RWPE1 (cell line): ENCODE measurements at places on chromosomes 13 and 19.

- no peak for DNase-seq
These were observed 5.0 kb upstream of the SAE1 start for GRCh38 chr19:47125669-47125938.

GRCh38 chr19:6392221-6393073 is 517 bp downstream of the GTF2F1 start:
- DNase-seq: no peak

DNA sequence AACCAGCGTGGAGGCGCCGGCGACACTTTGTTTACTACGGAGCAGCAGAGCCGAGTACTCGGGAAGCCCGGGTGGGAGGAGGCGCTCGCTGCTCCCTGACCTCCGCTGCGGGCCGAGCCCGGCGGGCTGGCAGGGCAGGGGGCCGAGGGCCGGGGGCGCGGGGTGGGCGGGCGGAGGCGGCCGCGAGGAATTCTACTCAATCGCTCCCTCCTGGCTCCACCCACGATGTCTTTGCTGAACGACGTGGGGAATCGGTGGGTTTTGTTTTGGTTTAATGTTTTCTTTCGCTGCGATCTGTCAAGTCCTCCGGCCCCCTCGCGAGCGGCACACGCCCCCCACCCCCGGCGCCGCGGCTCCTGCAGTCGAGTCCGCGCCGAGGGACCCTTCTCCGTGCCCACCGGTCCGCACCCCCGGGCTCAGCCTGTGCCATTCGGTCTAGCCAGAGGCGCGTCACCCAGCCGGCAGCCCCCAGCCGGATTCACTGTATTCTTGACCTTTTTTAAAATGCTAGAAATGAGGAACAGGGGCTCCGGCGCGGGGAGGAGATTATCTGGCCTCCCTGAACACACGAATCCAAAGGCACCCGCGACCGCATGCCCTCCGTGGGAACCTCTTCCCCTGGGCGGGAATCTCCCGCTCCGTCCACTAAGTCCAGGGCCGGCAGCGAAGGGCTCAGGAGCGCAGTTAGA is 636 bp upstream of the FOXO1 start:
- peak; percentile 44 for DNase-seq

- DNase-seq: no peak
These were observed 254.6 kb downstream of the DCLK1 start for GRCh38 chr13:35876601-35877000.

DNA sequence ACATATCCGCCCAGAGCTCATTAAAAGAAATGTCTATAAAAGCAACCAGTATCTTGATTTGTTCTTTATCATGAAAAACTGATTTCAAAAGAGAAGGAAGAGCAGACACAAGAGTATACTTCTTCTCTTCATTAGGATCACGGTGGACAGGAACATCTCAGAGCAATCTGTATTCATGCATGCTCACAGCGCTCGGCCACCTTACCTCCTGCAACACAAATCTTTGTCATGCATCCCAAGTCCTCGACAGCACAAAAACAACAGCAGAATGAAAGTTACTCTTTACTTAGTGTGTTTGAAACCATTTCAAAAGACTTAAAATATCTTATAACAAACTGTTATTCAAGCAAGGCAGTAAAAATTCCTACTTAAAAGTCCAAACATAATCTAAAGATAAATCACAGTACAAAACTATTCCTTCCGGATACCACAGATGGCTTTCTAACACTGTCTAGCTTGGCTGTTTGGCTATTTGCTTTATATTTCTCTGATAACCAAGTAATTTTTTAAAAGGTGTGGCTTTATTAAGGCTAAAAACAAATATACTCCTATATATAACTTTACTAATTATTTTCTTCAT is 174.5 kb downstream of the TBC1D4 start:
- no peak for DNase-seq

DNA sequence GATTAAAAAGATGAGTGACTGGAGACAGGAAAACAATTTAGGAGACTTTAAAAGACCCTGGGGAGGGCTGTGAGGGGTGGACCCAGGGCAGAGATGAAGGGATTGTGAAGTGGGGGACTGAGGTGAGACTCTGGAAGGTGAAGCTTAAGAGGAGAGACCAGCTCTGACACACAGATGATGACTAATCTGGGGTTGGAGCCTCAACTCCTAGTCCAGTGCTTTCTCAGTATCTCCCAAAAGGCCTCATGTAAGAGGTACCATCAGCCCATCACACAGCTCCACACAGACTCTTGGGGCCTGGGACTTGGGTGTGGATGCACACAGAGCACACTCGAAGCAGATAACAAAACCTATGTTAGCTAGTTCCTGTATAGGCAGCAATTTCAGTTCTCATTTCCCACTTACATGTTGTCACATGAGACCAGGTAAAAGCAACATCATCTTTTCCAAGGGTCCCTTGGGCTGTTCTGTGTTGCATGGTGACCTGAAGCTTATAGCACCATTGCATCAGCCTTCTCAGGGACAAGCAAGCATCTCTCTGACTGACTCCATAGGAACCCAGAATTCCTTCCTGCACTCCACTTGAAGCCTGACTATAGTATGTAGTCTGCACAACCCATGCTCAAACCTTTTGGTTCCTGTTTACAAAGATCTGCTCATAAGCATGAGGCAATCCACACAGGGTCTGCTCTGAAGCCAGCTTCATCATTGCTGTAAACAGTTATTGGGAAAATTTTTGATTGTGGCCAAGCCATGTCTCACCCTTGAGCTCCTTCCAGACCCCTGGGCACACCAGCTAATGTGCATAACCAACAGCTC is 88.6 kb upstream of the MYCBP2 start:
- no peak for DNase-seq

DNA sequence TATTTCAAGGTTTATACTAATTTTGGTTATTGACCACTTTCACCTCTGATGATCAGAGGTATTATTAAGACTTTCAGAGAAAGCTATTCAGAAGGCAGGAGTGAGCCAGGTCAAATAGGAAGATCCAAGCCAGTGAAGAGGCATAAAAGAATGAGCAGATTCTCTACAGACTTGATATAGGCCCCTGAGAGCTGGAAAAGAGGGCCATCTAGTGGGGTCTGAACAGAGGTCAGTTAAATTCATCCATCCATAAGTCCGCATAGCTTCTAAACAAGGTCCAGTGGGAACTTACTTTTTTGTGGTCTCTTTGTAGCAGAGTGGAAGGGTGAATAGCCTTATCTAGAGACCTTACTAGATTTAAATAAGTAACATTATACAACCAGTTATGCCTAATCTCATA is 126.6 kb upstream of the UFM1 start:
- DNase-seq: no peak

DNA sequence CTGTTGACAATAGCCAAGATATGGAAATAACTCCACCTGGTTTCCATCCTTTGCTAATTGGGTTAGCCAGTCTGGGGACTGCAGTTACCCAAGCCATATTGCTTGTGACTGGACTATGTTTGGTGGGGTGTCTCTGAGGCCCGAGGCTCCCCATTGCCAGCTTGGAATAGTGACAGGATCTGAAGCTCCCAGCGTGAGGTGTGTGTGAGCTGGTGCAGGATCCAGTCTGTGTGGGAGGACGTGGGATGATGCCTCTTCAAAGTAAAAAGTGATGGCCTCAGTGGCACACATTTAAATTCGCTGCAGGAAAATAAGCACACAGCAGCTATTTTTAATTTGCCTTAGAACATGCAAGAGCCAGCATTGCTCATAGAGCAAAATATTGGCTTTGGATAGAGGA is 75.0 kb downstream of the TEX26 start:
- DNase-seq: no peak

GRCh38 chr19:2604747-2605329 is 97.7 kb downstream of the GNG7 start:
- no peak for DNase-seq

- no peak for DNase-seq
These were observed 138.3 kb downstream of the FLT1 start for GRCh38 chr13:28356561-28357021.

DNA sequence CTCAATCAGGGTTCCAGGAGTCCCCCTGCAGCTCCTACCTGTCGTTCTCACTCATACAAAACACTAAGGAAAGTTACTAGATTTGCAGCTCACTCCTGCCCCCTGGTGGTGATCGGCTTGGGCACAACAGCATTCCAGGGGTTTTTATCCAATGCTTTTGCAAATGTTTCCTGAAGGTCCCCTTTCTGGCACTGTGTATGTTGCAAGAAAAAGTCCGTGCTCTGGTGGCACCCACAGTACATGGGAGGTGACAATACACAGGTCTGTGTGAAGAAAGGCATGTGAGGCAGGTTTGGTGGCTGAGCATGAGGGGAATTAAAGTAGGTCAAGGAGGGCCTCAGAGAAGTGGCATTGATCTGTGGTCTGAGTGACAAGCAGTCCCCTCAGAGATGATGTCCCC is 8.6 kb upstream of the TYK2 start:
- peak; percentile 64 for DNase-seq

DNA sequence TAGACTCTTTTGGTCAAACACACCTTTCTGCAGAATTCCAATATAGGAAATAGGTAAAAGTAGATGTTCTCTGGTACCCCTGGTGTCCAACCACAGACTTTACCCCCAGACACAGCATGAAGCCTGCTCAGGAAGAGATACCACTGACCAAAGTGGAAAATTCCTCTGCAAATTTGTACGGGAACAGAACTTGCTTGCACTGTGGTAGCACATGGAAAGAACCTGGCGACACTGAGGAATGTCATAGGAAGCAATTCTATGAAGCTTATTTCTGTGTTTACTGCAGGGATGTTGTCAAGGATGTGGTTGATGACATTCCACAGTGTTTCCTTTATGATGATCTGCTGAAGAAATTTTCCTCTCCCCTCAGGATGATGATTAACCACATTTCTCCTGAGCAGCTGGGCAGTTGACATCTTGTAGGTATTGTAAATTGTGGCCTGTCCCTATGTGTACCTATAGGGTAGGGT is 48.9 kb upstream of the TNFSF11 start:
- peak; percentile 34 for DNase-seq

DNA sequence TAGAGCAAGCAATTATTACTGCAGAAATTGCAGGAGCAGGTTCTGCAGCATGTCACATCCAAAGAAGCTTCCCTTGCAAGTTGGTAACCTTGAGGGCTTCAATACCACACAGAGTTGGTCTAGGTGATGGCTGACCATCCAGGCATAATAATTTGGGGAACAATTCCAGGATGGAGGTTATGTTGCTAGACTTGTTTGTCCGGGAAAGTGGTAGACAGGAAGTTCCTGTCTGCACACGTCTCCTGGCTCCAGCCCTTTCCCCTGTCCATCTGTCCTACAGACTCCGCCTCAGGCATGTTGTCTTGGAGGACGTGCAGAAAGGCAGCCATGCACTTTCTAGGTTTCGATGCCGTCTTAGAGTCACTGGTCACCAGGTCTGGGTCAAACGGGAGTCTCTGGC is 26.0 kb downstream of the DPRX start:
- no peak for DNase-seq

GRCh38 chr19:16419669-16420335 is 52.0 kb downstream of the EPS15L1 start:
- no peak for DNase-seq

- DNase-seq: no peak
These were observed 71.3 kb downstream of the LHFPL6 start for GRCh38 chr13:39531646-39532045.

DNA sequence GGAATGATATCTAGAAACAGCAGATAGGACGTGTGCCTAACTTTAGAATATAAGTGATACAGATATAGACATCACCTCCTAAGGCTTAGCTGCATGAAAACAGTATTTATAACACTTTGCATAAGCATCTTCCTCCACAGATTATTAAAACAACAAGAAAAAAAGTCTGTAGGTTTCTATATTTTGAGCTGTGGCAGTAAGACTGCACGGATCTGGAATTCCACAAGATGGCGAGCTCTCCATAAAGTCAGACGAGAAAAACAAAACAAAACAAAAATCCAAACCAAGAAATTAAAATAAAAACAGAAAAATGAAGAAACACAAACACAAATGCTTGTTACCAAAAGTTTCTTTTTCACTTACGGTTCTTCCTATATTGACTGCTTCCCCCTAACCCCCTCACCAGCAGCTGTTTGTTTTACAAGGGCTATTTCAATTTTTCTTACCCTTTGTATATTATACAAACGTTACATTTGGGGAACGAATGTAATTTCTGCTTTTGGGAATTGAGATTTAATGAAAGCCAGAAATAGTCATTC is 285.8 kb downstream of the MYO16 start:
- DNase-seq: peak; percentile 13

- no peak for DNase-seq
These were observed 5.9 kb downstream of the ANGPTL6 start for GRCh38 chr19:10096615-10096963.

GRCh38 chr13:100214886-100215285 is 126.0 kb downstream of the PCCA start:
- DNase-seq: peak; percentile 48

DNA sequence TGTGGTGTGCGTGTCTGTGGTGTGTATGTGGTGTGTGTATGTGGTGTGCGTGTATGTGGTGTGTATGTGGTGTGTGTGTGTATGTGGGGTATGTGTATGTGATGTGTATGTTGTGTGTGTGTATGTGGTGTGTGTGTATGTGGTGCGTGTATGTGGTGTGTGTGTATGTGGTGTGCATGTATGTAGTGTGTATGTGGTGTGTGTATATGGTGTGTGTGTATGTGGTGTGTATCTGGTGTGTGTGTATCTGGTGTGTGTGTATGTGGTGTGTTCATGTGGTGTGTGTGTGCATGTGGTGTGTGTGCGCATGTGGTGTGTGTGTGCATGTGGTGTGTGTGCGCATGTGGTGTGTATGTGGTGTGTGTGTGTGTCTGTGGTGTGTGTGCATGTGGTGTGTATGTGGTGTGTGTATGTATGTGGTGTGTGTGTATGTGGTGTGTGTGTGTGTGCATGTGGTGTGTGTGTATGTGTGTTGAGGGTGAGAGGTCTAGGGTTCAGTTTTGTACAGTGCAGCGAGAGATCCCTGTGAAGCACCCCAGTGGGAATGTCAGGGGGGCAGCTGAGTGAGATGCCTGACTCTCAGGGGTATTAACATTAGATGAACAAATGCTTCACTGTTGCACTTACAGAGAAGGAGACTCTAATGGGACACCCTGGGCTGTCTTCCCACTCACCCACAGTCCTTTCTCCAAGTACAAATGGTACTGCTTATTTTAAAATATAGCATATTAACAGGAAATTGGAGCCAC is 61.3 kb upstream of the MEDAG start:
- DNase-seq: no peak

DNA sequence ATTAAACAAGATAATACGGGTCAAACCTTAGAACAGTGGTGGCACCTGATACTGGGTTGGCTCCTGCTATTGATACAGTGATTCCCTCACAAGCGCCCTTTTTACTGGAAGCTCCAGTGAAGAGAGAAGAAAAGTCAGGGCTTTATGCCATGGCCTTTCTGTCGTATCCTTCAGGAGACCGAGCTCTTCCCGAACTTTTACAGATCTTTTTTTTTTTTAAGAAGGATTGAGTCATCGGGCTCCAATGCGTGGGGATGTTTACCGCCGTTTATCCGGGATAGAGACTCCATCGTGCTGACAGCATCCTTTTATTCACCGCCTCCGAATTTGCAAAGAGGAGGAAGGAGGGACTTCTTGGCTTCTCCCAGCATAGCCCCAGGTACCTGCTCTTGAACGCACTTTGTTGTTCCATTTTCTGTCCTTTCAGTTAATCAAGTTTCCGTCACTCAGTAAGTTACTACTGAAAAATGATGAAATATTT is 574 bp downstream of the ZNF227 start:
- peak; percentile 14 for DNase-seq

DNA sequence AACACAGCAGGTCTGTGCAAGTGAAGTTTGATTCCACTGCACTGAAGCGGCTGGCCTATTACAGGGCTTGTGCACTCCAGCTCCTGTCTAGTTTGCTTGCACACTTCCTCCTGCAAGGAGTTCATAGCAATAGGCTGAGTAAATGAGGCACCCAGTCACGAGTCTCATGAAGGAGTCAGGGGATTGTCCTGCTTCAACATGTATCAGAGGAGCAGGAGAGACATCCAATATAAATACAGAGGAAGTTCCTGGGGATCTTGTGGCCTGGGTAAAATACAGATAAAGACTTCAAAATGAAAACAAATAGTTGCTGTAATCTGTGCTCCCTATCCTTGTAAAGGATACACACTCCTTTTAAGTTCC is 259.9 kb downstream of the SLITRK1 start:
- DNase-seq: peak; percentile 4
